ENCODE measurements at places on chromosomes 16 and 17. TPM values are rescaled to one million over a fixed set of nuclear protein-coding genes. Genes with fewer than 3 reads are reported as not detected.

GRCh38 chr17:27746881-27747280, 53.4 kb downstream of the NOS2 start:
- H3K4me1 ChIP-seq, result no peaks in the 10 kb centered on the region
- no peak overlapping the region for H3K27ac ChIP-seq
- H3K4me3 ChIP-seq, result no peak overlapping the region
- DNase-seq, result no peak

GRCh38 chr16:1532081-1532760, 1.2 kb upstream of the TMEM204 start:
- H3K36me3 ChIP-seq, result no peaks in the 10 kb centered on the region
- no peaks in the 10 kb centered on the region for H3K27me3 ChIP-seq
- H3K4me1 ChIP-seq, result peaks cover 22% of the 10 kb centered on the region
- no peak for DNase-seq

GRCh38 chr16:65905331-65905730, 461.2 kb upstream of the CDH5 start:
- H3K4me1 ChIP-seq, result peaks cover 20% of the 10 kb centered on the region
- H3K4me3 ChIP-seq, result no peak overlapping the region

DNA sequence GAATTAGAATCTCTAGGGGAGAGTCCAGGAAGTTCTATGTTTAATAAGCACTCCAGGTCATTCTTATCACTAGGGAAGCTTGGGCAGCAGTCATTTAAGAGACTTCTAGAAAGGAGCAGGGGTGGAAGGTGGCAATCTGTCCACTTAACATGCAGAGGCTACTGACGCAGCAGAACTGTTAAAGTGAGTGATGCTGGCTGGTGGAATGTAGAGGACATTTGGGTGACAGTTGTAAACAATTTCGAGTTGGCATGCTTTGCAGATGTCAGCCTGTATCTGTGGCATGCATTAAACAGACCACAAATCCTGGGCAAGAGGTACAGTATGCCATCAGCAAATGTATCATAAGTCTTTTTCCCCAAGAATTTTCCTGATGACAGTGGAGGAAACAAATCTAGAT, 40.5 kb upstream of the HS3ST3A1 start:
- H3K4me1 ChIP-seq, result no peaks in the 10 kb centered on the region
- H3K27ac ChIP-seq, result no peak overlapping the region
- H3K36me3 ChIP-seq, result no peaks in the 10 kb centered on the region
- peaks cover 12% of the 10 kb centered on the region for H3K27me3 ChIP-seq
- DNase-seq, result no peak
- H3K4me3 ChIP-seq, result no peak overlapping the region

- peak overlapping the region; percentile 14 for H3K4me3 ChIP-seq
- H3K4me1 ChIP-seq, result no peaks in the 10 kb centered on the region
- no peaks in the 10 kb centered on the region for H3K36me3 ChIP-seq
- H3K27ac ChIP-seq, result peak overlapping the region; percentile 88
- no peak for DNase-seq
These were observed 22.1 kb upstream of the HNF1B start for GRCh38 chr17:37766971-37767370.

DNA sequence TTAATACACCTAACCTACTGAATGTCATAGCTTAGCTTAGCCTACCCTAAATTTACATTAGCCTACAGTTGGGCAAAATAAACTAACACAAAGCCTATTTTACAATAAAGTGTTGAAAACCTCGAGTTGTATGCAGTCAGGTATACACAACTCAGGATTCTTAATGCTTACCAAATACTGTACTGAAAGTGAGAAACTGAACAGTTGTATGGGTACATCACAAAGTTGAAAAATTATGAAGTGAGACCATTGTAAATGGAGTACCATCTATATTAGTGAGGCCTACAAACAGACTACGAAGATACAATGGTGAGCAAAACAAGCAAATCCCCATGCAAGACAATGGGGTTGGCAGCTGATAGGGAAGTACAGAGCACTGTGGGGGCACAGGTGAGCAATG, 79.7 kb downstream of the VAT1L start:
- peaks cover 13% of the 10 kb centered on the region for H3K4me1 ChIP-seq
- H3K27ac ChIP-seq, result no peak overlapping the region
- H3K27me3 ChIP-seq, result no peaks in the 10 kb centered on the region
- no peaks in the 10 kb centered on the region for H3K36me3 ChIP-seq
- no peak for DNase-seq

GRCh38 chr17:30506481-30506880, 29.3 kb downstream of the GOSR1 start:
- no peaks in the 10 kb centered on the region for H3K27me3 ChIP-seq
- no peak for DNase-seq
- no peak overlapping the region for H3K27ac ChIP-seq
- no peaks in the 10 kb centered on the region for H3K4me1 ChIP-seq
- peaks cover 7% of the 10 kb centered on the region for H3K36me3 ChIP-seq

- no peak overlapping the region for H3K4me3 ChIP-seq
- H3K27me3 ChIP-seq, result peaks cover 20% of the 10 kb centered on the region
- peaks cover 28% of the 10 kb centered on the region for H3K36me3 ChIP-seq
- H3K4me1 ChIP-seq, result peaks cover 14% of the 10 kb centered on the region
These were observed 4.6 kb downstream of the RASD1 start for GRCh38 chr17:17491546-17491988.

DNA sequence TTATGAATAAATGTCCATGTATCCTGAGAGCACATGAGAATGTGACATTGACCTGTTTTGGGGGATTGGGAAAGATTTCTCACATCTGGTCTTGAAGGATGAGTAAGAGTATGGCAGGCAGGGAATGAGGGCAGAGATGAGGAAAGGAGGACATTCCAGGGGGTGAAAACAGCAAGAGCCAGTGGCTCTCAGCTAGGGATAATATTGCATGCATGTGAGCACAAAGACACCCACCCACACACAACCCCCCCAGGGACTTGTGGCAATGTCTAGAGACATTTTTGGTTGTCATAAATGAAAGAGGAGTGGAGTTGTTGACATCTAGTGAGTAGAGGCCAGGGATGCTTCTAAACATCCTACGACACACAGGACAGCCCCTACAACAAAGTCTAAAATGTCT, 6.0 kb downstream of the MYO1D start:
- no peak overlapping the region for H3K4me3 ChIP-seq
- peaks cover 2% of the 10 kb centered on the region for H3K27me3 ChIP-seq
- H3K27ac ChIP-seq, result no peak overlapping the region
- DNase-seq, result no peak

DNA sequence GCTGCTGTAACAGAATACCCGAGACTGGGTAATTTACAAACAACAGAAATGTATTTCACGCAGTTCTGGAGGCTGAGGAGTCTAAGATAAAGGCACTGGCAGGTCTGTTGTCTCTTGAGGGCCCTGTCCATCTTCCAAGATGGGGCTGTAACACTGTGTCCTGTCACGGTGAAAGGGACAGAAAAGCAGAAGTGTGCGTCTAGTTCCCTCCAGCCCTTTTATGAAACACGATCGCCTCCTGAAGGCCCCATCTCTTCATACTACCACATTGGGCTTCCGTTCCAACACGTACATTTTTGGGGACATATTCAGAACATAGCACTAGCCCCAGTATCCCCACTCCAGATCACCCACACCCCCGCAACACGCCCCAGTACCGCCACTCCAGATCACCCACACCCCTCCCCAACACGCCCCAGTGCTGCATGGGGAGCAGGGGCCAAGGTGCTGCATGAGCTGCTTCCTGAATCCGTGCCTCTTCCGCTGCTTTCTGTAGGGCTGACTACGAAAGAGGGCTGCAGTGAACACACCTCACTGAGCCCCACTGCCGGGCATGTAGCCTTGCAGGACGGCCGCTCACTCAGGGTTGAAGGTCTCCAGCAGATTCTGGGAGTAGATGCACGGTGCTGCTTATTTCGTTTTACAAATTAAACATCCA, 91.9 kb downstream of the RPTOR start:
- H3K4me3 ChIP-seq, result peak overlapping the region; percentile 4
- no peak for DNase-seq
- peaks cover 42% of the 10 kb centered on the region for H3K4me1 ChIP-seq
- peak overlapping the region; percentile 53 for H3K27ac ChIP-seq

- H3K36me3 ChIP-seq, result no peaks in the 10 kb centered on the region
- no peak overlapping the region for H3K4me3 ChIP-seq
- peaks cover 22% of the 10 kb centered on the region for H3K4me1 ChIP-seq
- H3K27ac ChIP-seq, result peak overlapping the region; percentile 58
- no peaks in the 10 kb centered on the region for H3K27me3 ChIP-seq
These were observed 85.3 kb upstream of the LGALS9 start for GRCh38 chr17:27545562-27546229.

DNA sequence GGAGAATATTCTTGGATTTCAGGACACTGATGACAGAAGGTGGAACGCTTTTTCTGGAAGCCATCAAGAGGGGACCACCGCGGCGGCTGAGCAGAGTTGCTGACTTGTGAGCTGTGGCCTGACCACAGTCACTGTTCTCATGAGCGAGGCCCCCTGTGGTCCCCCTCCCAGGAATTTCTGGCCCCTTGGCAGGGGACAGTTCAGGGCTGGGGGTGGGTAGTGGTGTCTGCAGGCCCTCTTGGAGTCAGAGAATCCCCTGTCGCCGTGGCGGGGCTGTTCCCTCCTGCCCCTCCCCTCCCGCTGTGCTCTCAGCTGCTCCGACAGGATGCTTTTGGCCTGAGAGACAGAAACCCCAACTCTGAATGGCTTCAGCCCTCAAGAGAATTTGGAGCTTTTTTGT, 292.0 kb downstream of the SEC14L1 start:
- H3K27ac ChIP-seq, result no peak overlapping the region
- DNase-seq, result no peak
- H3K4me3 ChIP-seq, result peak overlapping the region; percentile 45
- no peaks in the 10 kb centered on the region for H3K36me3 ChIP-seq
- no peaks in the 10 kb centered on the region for H3K27me3 ChIP-seq

- no peaks in the 10 kb centered on the region for H3K27me3 ChIP-seq
- H3K4me3 ChIP-seq, result no peak overlapping the region
- no peaks in the 10 kb centered on the region for H3K36me3 ChIP-seq
- H3K4me1 ChIP-seq, result no peaks in the 10 kb centered on the region
- DNase-seq, result no peak
These were observed 12.8 kb downstream of the LRRC36 start for GRCh38 chr16:67339453-67339852.

The BCL7C gene
- 35.0 TPM for total RNA-seq

The KRTAP4-9 gene
- not detected for total RNA-seq

The ZSCAN10 gene
- total RNA-seq, result not detected

The ZG16 gene
- 1.5 TPM for total RNA-seq

The G6PC1 gene
- total RNA-seq, result 1.5 TPM

The SEPTIN12 gene
- not detected for total RNA-seq
